Activated gamma-delta T cell treated with Interleukin-2 at 50 U/mL for 16 hours (primary cell): ENCODE measurements at places on chromosomes 11 and 22.

- DNase-seq, result no peak
Measured at GRCh38 chr11:64827451-64827839, 17.0 kb downstream of the CDC42BPG start.

DNA sequence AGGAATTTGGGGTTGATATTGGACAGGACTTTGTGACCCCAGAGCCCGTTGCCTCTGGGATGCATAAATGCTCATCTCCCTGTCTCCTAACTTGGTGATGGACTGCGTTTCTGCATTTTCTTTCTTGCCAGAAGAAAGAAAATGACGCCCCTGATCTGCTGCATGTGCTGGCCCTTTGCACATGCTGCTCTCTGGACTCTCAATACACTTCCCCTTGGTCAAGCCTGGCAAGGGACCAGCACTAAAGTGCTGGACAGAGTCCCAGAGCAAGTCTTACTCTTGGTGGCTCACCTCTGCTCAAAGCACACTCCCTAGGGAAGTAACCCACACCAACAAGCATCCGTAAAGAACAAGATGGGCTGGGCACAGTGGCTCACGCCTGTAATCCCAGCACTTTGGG, 40.7 kb downstream of the MYH9 start:
- no peak for DNase-seq

- no peak for DNase-seq
Measured at GRCh38 chr11:18772211-18772610, 19.4 kb downstream of the PTPN5 start.

GRCh38 chr11:41399323-41399722, 60.1 kb downstream of the LRRC4C start:
- DNase-seq, result no peak

- no peak for DNase-seq
Measured at GRCh38 chr11:100730266-100730665, 43.2 kb downstream of the ARHGAP42 start.

DNA sequence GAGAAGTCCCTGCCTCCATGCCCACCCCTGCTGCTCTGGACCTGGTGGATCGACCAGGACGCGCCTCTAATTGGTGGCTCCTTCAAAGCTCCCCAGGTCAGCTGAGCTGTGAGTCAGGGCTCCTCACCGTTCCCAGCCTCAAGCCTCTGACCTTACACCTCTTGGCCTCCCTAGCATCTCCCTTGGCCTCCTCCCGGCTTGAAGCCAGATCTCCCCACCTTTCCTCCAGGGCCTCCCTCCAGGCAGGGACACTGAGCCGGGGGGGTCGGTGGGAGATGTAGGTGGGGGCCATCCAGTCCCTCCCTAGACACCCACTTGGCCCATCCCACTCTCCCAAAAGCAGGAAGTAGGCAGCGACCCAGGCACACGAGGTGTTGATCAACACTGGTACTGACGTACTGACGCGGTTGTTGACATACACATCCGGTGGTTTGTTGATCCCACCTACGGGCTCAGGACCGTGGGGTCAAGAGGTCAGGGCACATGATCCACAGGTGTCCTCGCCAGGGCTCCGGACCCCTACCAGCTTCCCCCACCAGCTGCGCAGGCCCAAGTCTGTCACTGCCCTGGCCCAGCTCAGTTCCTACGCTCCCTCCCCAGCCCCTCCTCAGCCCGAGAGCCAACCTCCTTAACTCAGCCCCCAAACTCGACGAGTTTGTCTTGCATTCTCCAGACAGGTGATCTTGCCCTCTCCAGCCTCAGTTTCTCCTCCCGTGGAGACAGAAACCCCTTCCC, 802 bp downstream of the ATG2A start:
- DNase-seq, result peak; percentile 37

DNA sequence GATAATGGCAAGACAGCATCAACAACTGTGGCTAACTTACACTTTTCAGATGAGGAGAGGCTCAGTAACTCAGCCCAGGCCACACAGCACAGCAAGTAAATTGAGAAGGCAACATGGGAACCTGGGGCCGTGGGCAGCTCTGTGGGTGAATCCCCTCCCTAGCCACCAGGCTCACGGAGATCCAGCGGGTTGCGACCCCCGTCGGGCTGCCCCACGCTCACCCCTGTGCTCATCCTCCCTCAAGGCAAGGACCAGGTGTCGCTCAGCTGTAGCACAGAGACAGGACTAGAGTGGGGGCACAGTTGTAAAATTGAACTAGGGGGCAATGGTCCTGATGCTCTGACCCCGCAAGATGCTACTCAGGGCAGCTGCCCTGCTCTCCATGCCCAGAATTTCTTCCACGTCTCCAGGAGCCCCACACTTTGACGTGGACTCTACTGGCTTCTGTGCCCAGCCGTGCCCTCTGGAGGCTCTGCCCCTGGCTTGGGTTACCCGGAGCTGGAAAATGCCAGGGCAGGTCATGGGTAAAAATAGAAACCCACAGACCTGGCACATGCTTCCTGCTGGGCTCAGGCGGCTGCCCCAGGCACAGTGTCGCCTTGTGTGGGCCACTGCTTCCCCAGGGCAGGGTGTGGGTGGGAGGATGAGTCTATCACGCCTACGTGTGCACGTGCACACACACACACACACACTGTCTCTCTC, 9.0 kb downstream of the TUBA8 start:
- no peak for DNase-seq

- DNase-seq, result no peak
Measured at GRCh38 chr11:44759743-44760476, 33.1 kb downstream of the TSPAN18 start.

GRCh38 chr22:40271440-40271839, 74.9 kb upstream of the ADSL start:
- DNase-seq, result no peak

DNA sequence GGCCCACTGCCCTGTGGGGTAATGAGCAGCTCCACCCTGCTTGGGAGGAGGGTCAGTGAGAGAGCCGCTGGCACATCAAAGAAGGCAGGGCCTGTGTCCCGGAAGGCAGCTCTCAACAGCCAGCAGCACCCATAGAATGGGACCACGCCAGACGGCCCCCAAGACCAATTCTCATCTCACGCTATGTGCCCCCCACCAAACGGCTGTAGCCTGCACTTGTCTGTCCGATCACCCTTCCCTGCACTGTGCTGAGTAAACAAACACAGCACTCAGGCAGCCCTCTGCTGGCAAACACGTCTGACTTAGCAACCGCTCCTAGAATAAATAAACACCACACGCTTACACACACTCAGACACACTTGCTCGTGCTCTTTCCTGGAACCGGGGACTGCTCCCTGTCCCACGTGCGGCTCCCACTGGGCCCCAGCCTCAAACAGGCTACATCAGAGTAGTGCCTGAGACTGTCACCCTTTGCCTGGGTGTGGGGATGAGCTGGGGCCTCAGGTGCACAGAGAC, 53.2 kb upstream of the CDON start:
- no peak for DNase-seq

DNA sequence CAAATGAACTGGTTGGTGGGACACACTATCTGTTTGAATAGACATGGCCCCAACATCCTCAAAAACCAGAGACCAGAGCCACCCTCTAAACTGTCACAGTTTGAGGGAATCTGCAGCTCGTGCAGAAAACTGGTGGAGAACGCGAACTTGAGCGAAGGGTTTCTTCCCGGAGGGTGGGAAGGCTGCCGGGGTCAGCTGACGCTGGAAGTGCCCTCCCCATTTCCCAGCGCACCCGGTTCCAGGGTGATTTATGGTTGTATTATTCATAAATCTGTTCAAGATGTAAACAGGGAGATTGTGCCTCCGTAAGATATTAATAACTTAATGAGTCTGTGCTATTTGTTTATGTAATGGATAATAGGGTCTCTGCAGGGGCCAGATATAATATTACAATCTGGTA, 1396.7 kb downstream of the BRD1 start:
- no peak for DNase-seq

DNA sequence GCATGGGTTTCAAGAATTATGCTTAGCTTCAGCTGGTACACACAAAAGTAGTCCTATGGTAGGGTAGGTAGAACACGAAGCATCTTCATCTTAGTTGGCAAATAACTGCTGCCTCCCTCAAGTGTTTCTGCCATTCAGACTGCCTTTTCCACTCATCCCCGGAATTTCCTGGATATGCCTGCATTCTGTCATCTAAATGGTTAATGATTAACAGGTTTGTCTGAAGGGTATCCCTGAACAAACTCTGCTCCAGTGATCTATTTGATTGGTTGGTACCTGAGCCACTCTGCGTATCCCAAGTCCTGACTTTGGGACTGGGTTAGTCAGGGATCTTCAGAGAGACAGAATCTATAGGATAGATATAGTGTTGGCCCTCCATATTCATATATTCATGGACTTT, 272.3 kb upstream of the RAG2 start:
- no peak for DNase-seq

DNA sequence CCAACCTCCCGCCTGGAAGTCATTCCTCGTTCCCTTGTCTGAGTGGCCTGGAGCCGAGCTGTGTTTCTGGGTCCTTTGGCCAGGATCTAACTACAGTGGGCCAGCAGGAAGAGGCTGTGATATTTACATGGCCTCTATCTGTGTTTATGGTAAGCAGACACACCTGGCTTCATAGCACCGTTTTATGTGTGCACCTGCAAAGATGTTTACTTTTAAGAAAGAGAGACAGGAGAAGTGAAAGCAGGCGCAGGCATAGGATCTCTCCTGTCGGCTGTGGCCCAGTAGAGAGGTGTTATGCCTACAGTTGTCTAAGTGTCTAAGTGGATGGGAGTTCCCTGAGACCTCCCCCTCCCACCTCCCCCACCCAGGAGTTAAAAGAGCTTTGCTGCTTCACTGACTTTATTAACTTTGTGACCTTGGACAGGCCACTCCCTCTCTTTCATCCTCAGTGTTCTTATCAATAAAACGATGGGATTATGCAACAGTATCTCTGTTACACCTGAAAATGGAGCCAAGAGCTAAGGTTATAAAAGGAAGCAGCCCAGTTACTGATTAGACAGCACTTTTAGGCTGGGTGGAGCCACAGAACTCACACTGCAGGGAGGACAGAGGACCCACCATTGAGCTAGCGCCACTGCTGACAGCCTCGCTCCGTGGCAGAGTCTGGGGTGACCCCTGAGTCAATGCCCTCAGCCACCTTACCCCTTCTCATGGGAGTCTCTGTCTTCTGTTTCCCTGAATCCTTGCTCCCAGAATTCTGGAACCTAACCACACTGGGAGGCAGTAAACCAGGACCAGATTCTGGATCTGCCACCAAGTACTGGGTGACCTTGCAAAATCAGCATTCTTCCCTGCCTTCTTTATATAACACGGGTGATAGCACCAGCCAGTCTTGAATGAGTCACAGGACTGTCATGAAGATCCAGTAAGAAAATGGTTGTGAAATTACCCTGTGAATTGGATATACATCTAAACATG, 22.0 kb downstream of the ST14 start:
- no peak for DNase-seq

- DNase-seq, result no peak
Measured at GRCh38 chr11:26032241-26032640, 299.7 kb upstream of the ANO3 start.

GRCh38 chr11:94876645-94877442, 96.5 kb downstream of the CWC15 start:
- peak; percentile 36 for DNase-seq

DNA sequence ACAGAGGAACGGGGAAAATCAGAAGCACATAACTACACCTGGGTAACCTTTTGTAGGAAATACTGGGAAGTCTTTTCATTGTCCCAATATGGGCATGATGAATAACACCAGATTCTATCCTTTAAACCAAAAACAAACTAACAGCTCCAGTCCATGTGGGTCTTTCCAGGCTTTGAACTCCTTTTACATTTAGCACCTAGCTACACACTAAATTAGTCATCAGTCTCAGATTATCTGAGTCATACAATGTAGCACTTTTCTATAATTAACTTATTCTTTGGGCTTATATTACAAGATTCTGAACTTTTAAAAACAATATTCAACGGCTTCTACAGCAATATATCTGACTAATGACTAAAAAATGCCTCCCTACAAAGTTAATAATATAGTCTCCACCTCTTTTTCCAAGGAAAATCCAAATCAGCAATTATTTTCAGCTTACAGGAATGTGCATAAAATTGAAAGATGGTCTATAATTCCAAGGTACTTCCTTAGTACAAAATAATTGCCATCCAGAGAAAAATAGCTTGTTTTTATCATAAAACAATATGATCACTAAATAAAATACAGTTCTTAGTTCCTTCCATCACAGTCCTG, 26.3 kb downstream of the STK33 start:
- DNase-seq, result no peak

- no peak for DNase-seq
Measured at GRCh38 chr11:91170711-91171110, 947.9 kb upstream of the CHORDC1 start.

GRCh38 chr11:225734-226453, 10.2 kb downstream of the SIRT3 start:
- no peak for DNase-seq

DNA sequence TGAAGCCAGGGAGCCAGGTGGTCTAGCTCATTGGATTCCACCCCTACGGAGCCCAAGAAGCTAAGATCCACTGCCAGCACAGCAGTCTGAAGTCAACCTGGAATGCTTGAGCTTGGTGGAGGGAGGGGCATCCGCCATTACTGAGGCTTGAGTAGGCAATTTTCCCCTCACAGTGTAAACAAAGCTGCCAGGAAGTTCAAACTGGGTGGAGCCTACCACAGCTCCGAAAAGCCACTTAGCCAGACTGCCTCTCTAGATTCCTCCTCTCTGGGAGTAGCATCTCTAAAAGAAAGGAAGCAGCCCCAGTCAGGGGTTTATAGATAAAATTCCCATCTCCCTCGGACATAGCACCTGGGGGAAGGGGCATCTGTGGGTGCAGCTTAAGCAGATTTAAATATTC, 620.3 kb downstream of the NELL1 start:
- no peak for DNase-seq

- DNase-seq, result peak; percentile 4
Measured at GRCh38 chr11:94768602-94769541, 716 bp downstream of the AMOTL1 start.

DNA sequence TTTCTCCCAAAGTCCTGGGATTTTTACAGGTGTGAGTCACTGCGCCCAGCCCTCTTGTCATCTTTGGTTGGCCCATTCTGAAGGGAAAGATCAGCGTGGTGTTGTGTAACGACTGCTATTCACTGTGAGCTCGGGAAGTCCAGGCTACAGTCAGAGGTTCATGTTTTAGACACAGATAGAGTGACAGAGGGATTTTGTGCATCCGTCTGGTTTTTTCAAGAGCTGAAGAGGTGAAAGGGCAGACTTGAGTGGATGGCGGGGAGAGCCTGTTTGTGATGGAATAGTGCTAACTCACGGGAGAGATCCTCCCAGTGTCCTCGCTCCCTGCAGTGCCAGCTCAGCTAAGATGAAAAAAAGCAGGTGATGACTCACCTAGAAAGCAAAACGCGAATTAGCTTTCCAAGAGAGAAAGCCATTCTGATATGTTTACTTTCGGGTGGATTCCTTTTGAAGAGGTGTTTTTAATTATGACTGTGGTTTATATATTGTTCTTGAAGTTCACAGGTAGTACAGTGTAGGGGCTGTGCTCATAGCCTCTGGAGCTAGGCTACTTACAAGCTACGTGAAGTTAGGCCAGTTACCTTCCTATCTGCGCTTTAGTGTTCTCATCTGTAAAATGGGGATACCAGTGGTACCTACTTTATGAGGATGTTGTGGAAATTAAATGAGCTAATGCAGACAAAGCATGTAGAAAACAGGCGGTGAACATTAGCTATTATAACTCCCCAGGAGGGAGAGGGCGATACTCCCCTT, 67.2 kb downstream of the C11orf91 start:
- no peak for DNase-seq

GRCh38 chr11:126636911-126637794, 281.7 kb downstream of the ST3GAL4 start:
- DNase-seq, result no peak
